ENCODE measurements at places on chromosomes 5 and 9.

DNA sequence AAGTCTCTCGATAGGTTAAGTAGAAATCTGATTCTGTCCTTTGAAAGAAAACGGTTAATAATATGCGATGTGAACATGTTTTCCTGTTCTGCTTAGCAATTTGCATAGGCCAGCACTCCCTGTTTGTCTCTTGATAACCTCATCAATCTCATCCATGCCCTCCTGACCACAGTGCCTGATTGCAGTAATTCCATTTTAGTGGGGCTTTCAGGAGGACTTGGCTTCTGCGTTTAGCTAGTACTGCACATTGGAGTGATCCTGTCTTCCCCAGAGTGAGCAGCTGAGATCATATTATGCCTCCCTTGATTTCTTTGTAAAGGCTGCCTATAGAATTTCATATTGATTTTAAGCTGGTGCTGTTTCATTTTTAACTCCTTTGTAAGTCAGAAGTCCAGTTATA, 335.9 kb upstream of the ISL1 start:
- no peak for DNase-seq

GRCh38 chr9:131627648-131628458, 82.5 kb downstream of the PRRT1B start:
- DNase-seq = peak; percentile 56

- no peak for DNase-seq
These were observed 666.8 kb downstream of the PTPRD start for GRCh38 chr9:9945966-9946365.

GRCh38 chr9:91560301-91560700, 136.7 kb upstream of the NFIL3 start:
- DNase-seq = no peak

- no peak for DNase-seq
These were observed 192.6 kb upstream of the ACTBL2 start for GRCh38 chr5:57675236-57675635.

DNA sequence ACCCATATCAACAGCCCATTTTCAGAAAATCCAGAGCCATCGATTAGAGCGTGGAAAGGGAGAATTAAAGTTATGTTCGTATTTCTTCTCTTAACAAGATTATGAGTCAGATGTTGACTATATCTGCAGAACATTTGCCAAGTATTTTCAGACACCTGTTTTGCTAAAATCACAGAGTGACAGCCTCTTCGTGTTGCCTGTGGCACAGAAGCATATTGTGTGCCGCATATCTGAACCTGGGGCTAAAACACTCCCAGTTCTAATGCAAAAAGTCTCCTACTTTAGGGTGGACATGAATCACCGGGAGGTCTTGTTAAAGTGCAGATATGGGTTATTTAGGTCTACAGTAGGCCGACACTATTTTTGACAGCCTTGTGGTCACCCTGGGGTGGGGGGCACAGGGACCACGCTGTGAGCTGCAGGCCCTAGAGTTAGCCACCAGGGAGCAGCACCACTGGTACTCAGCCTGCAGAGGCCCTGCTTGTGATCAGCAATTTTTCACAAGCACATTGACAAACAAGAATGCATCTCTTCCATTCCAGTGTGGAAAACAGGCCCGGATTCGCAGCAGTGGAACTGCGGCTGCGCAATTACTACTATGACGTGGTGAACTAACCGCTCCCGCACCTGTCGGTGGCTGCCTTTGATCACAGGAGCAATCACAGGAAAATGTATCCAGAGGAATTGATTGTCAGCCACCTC, 93.5 kb downstream of the SYK start:
- peak; percentile 27 for DNase-seq

DNA sequence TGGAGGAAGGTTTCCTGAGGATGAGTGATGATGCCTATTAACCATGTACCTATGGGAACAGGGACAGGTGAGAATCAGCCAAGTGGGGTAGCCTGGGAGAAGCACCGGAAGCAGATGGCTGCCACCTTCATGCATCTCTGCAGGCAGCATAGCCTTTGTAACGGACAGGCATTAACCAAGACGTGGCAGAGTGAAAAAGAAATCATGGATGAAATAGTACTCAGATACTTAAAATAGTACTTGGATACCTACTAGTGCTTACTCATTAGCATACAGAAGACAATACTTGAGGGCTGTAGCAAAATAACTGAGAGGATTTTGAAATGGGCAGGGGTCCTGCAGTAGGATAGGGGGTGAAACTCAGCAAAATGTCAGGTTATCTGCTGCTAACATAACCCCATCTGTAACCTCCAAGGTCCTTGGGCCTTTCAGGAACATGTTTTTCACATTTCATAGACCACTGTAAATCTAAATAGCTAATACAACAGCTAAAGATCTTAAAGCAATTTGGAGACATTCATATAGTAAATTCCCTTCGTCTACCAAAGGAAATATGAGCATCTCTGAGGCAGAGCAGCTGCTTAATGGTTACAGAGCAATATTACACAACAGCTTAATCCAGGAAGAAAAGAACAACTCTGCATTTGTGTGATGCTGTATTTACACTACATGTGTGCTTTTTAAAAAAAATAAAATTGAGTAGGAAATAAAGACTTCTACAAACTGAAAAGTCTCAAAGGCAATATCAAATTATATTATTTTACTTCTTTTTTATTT, 154.3 kb downstream of the NFIB start:
- no peak for DNase-seq

DNA sequence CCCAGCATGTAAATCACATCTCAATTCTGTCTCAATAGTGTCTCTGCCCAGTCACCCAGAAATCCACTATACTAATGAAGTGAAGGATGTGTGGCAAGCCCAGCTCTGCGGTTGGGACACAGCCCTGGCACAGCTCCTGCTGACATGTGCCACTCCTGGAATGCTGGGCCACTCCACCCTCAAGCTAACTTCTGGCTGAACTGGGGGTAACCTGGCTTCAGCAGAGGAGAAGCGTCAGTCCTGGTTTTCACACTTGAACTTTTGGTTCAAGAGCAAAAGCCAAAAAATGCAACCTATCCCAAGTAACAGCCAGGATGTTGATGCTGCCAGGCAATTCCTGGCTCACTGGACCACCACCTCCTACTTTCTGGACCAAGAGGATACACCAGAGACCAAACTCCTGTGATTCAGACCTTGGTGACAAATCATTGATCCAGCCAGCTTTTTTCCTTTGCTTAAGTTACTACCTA, 86.4 kb downstream of the ARRDC3 start:
- no peak for DNase-seq

DNA sequence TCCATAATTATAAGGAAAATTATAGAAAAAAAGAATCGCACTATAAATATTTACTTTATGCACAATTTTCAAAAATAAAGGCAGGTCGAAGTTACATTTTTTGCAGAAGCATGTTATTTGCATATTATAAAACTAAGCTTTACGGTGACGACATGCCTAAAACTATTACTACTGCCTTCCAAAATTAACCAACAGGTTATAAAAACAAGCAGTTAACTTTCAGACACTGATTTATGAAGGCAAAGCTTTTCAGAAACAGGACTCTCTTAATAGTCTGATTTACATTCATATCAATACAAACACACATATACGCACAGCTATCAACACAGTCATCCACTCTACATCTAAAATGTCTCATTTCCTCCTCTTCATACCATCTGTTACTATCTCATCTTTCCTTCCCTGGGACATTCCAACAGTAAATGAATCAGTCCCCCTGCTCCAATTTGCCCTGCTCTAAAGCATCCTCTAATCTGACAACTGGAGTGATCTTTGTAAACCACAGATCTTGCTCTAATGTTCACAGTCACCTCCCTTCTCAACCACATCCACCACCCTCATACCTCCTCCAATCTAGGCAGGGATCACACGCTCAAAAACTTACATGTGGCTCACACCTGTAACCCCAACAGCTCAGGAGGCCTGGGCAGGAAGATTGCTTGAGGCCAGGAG, 21.6 kb downstream of the FBXW11 start:
- peak; percentile 15 for DNase-seq

GRCh38 chr5:117759849-117760499, 1185.4 kb upstream of the SEMA6A start:
- no peak for DNase-seq

DNA sequence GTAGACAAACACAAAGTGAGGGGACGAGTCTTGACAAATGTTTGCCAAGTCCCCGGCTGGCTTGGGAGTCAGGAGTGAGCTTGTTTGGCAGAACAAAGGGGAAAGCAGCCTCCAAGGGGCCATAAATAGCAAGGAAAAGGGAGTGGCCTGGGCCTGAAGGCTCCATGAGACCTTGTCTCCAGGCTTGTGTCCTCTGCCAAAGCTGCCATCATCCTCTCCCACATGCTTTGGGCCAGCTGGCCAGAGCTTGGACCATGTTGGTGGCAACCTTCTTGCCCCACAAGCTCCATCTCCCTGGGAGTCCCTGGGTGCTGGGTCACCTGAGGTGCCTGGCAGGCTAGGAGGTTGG, 13.3 kb upstream of the PITX1 start:
- DNase-seq = no peak

DNA sequence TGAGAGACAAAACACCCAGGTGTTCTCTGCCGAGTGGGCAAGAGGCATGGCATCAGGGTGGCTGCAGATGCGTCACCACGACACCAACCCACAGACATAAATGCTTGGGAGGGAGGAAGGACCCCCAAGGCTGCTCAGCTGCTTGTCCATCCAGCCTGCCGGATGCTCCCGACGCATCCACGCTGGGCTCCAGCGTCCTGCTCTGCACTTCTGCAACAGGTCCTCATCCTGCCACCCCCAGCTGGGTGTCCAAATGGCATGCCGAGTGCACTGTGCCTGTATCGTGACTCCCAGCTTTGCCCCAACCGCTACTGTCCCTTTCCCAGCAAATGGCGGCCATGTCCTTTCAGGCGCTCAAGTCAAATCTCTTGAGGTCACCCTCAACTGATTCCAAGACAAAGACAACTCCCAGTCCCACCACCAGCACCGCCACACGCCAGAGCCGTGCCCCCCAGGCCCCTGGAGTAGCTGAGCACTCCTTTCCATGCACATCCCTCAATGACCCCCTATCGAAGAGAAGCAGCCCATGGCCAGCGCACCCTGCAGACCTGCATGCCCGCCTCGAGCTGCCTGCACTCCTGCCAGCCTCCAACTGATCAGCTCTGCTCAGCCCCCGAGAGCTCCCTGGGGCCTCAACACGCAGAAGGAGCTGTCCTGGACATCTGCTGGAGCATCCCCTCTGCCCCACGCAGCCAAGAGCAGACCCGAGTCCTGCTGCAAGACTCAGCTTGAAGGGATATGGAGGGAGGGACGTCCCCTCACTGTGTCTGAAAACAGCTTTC, 116.7 kb downstream of the ROR2 start:
- no peak for DNase-seq
